ENCODE measurements at places on chromosomes 7 and 10. TPM values are rescaled to one million over a fixed set of nuclear protein-coding genes. Genes with fewer than 3 reads are reported as not detected.

Gene POU6F2
- not detected for polyA plus RNA-seq

Gene PPP1R9A
- polyA plus RNA-seq: not detected

DNA sequence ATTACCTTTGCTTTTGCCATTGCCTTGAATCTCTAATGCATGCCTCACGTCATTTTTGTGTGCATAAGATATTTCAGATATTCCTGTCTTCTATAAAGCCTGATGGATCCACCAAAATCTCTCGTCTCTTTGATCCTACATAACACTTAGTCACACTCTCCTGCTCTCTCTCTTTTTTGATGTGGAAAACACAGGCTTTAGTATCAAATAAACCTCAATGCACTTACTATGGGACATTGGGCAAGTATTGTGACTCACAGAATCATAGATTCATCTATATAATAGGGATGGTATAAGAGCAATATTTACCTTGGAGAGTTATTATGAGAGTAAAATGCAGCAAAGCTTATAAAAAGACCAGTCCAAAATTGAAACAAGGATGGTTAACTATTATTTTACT, 39.1 kb downstream of the DKK1 start:
- H3K27ac ChIP-seq: no peak overlapping the region
- no peak overlapping the region for H3K4me3 ChIP-seq
- H3K36me3 ChIP-seq: no peaks in the 10 kb centered on the region

DNA sequence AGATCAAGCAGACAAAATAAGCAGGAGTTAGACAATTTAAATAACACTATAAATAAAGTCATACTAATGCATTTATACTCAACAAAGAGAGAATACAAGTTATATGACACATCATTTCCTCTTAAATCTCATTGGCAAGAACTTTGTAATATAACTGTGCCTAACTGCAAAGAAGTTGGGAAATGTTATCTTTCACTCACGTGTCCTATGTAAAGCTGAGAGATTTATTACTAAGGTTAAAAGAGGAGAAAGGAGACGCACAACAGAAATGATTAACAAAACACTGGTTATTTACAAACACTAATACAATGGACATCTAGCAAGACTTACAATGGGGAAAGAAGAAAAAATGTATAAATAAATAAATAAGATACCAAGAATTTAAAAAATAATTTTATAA, 12.7 kb upstream of the TMEM273 start:
- no peaks in the 10 kb centered on the region for H3K4me1 ChIP-seq
- peak; percentile 43 for DNase-seq
- no peaks in the 10 kb centered on the region for H3K36me3 ChIP-seq
- H3K27me3 ChIP-seq: no peaks in the 10 kb centered on the region

GRCh38 chr10:59037018-59037389, 139.4 kb upstream of the PHYHIPL start:
- no peak overlapping the region for H3K4me3 ChIP-seq
- DNase-seq: no peak
- H3K36me3 ChIP-seq: no peaks in the 10 kb centered on the region
- H3K27ac ChIP-seq: no peak overlapping the region
- no peaks in the 10 kb centered on the region for H3K27me3 ChIP-seq
- no peaks in the 10 kb centered on the region for H3K4me1 ChIP-seq
